HepG2 (cell line): ENCODE measurements at places on chromosomes 16 and 17. TPM values are rescaled to one million over a fixed set of nuclear protein-coding genes. Genes with fewer than 3 reads are reported as not detected.

KLHL11 gene
- 27.5 and 37.1 TPM in 2 replicates for total RNA-seq

DNA sequence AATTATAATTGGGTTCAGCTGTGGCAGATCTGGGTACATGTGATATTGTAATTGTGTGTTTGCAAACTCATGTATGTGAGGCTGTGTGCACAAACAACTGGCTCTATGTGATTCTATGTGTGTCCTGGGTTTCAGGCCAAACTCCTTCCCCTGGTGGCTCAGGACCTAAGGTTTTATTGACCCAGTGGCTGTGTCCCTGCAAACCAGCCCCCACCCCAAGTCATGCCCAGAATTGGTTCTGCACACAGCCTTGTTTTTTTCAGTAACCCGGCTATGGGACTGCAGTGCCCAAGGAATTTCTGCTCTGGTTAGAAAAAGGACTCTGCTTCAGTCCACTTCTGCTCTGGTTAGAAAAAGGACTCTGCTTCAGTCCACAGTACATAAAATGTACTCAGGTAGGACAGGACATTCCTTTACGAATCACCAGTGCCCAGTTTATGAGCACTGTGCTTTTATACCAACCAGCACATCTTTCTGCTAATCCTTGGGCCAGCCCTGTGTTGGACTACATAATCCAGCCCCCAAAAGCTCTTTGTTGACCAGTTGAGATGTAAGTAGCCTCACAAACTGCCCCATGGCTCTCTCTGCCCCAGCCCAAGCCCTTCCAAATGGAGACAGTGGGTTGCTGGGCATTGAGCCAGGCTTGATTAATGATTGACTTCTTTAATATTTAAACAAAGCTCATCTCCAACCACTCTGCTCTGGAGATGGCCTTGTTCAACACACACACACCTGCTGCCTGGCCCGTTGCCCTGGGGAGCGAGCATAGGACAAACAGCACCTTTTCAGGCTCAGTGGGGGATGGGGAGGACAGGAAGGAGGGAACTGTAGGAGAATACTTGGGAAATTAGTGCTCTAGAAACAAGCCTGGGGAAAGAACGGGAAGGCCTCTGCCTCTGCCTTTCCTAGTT lies 2.9 kb upstream of the KCNH6 start:
- DNase-seq = peak; percentile 96
- H3K36me3 ChIP-seq = no peaks in the 10 kb centered on the region
- peak overlapping the region; percentile 71 for H3K27ac ChIP-seq
- peaks cover 79% of the 10 kb centered on the region for H3K4me1 ChIP-seq

DNA sequence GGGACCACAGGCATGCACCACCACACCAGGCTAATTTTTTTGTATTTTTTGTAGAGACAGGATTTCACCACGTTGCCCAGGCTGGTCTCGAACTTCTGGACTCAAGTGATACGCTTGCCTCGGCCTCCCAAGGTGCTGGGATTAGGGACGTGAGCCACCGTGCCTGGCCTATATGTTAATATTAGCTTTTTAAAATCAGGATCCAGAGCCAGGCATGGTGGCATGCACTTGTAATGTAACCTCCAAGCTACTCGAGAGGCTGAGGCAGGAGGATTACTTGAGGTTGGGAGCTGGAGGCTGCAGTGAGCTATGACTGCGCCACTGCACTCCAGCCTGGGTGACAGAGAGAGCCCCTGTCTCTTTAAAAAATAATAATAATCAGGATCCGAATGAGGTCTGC lies 8.5 kb upstream of the ADCY7 start:
- H3K4me1 ChIP-seq = peaks cover 40% of the 10 kb centered on the region
- H3K36me3 ChIP-seq = no peaks in the 10 kb centered on the region
- no peak for DNase-seq
- H3K4me3 ChIP-seq = no peak overlapping the region
- peaks cover 6% of the 10 kb centered on the region; the same call in 1 of the 2 replicates for H3K27me3 ChIP-seq

DNA sequence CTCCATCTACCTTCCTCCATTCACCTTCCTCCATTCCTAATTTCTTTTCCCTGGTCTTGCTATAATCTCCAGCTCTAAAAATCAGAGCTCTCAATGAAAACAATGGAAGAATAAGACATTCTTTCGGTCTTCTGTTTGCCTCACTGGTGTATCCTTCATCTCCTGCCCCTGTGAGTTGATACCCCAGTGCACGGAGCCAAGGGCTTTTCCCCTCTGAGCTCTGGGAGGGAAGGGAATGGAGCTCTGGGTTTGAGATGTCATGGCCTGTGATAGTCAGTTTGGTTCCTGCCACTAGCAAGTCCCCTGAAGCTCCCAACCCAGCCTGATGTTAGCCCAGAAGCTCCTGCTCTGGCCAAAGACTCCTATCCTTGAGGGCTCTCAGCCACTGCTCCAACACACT lies 36.6 kb upstream of the DNAH9 start:
- H3K4me1 ChIP-seq = no peaks in the 10 kb centered on the region
- DNase-seq = no peak
- no peaks in the 10 kb centered on the region for H3K27me3 ChIP-seq
- H3K36me3 ChIP-seq = no peaks in the 10 kb centered on the region
- H3K27ac ChIP-seq = no peak overlapping the region
- H3K4me3 ChIP-seq = no peak overlapping the region
